ENCODE measurements at places on chromosomes 1 and 21. TPM values are rescaled to one million over a fixed set of nuclear protein-coding genes. Genes with fewer than 3 reads are reported as not detected.

TAL1 gene
- not detected for total RNA-seq

DCDC2B gene
- not detected for total RNA-seq

DNA sequence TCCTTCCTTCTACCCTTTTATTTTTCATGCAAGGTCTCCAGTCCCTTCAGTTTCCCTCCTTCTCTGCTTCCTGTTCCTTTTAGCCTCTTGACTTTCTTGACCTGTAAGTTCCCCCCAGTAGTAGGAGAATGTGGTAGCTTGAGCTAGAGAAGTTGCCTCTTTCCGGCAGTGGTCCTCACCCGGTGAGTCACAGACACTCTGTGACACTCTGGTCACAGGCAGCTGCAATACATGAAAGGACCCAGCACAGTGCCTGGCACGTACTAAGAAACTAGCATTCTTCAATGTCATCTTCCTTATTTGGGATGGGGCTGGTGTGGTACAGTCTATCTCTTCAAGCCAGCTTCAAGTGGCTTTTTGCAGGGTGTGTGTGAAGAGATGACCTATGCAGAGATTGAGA is 16.0 kb downstream of the PFKFB2 start:
- no peak overlapping the region for H3K4me3 ChIP-seq
- DNase-seq = no peak
- H3K4me1 ChIP-seq = peaks cover 24% of the 10 kb centered on the region
- peaks cover 4% of the 10 kb centered on the region for H3K36me3 ChIP-seq

- H3K4me3 ChIP-seq = no peak overlapping the region
- no peak for DNase-seq
- no peak overlapping the region for H3K27ac ChIP-seq
- H3K4me1 ChIP-seq = peaks cover 1% of the 10 kb centered on the region
- H3K27me3 ChIP-seq = no peaks in the 10 kb centered on the region
- peaks cover 37% of the 10 kb centered on the region for H3K36me3 ChIP-seq
These were observed 28.4 kb downstream of the PARK7 start for GRCh38 chr1:7989762-7990428.

RRAGC gene
- total RNA-seq = 11.0 TPM

- H3K4me3 ChIP-seq = no peak overlapping the region
- no peaks in the 10 kb centered on the region for H3K4me1 ChIP-seq
- no peaks in the 10 kb centered on the region for H3K36me3 ChIP-seq
- H3K27ac ChIP-seq = no peak overlapping the region
- no peaks in the 10 kb centered on the region for H3K27me3 ChIP-seq
These were observed 301.1 kb upstream of the KAZN start for GRCh38 chr1:14297356-14297755.

DNA sequence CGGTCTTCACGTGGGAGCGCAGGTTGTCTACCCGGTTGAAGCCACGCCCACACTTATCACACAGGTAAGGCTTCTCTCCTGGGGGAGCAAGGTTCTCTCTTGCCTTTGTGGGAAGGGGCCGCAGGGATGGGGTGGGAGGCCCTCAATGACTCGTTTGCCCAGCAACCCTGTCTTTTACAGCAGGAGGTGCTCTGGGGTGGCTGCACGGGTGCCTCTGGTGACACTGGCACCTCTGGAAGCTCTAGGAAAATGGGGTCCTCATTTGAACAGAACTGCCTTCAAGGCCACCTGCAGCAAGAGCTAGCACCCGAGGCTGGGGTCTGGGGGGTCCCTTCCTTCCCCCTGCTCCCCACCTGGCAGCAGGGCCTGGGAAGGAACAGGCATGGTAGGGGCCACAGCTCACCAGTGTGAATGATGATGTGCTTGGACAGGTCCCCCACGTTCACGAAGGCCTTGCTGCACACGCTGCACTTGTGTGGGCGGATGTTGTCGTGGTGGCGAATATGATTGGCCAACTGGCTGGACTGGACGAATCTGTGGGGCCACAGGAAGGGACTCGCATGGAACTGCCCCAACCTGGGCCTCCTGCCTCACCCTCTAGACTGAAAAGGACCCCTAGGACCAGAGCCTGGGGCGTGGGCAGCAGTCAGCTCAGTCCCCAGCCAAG is 33.1 kb downstream of the ZBTB17 start:
- no peak for DNase-seq
- no peaks in the 10 kb centered on the region for H3K27me3 ChIP-seq
- peaks cover 48% of the 10 kb centered on the region for H3K36me3 ChIP-seq
- peak overlapping the region; percentile 25 for H3K27ac ChIP-seq

CAPN8 gene
- not detected for total RNA-seq

GRCh38 chr1:116408193-116408592 is 35.1 kb downstream of the ATP1A1 start:
- H3K36me3 ChIP-seq = peaks cover 43% of the 10 kb centered on the region
- H3K4me1 ChIP-seq = peaks cover 10% of the 10 kb centered on the region
- H3K27me3 ChIP-seq = no peaks in the 10 kb centered on the region
- H3K27ac ChIP-seq = no peak overlapping the region
- DNase-seq = no peak
- no peak overlapping the region for H3K4me3 ChIP-seq

CASQ1 gene
- total RNA-seq = not detected

LAX1 gene
- 13.4 TPM for total RNA-seq

- peaks cover 10% of the 10 kb centered on the region for H3K27me3 ChIP-seq
- H3K4me1 ChIP-seq = peaks cover 17% of the 10 kb centered on the region
- H3K27ac ChIP-seq = no peak within 1 kb of the TSS
- peak within 1 kb of the TSS; percentile 34 for H3K4me3 ChIP-seq
- peaks cover 40% of the 10 kb centered on the region for H3K36me3 ChIP-seq
These were observed at the start of the genes FAM229A and TSSK3 for GRCh38 chr1:32362474-32363313. Gene FAM229A, minus strand, starts transcription at chr1:32362485. Its CDS starts 394 bp downstream, at chr1:32362091. Gene TSSK3, plus strand, starts transcription at chr1:32362539. Its CDS starts 163 bp downstream, at chr1:32362702.

CHD5 gene
- total RNA-seq = 0.59 TPM

DNA sequence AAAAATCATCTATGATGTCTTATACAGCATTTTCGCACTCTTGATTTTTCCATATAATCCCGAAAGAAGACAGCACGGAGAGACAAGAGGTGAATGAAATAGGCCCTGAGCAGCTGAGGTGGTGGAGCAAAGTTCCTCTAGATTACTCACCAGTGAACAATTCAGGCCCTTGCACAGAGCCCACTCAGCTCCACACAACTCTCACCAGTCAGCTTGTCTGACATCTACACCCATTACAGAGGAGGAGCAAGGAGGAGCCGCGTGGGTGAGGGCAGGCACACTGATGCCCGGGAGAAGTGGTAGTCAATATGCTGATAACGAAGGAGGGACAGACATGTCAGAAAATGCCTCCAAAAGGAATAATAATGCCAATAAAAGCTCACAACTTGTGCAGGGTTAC is 59.9 kb downstream of the DNM3 start:
- H3K4me3 ChIP-seq = no peak overlapping the region
- peaks cover 2% of the 10 kb centered on the region for H3K4me1 ChIP-seq
- H3K36me3 ChIP-seq = no peaks in the 10 kb centered on the region
- H3K27ac ChIP-seq = no peak overlapping the region

DNA sequence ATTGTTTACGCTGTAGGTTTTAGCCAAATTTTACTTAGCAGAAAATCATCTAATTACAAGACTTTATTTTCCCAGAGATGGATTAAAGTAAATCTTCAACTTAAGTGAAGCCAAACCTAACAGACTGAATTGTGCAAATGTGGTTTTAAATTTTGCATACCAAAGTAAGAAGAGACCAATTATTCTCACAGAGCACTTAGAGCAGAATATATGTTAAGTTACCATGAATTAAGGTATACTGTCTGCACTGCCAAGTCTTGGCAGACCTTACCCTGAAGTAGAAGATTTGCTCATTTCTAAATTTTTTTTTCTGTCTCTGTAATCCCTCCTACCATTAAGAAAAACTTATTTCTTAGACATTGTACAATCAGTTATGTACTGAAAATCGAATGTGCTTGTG is 24.1 kb downstream of the MRPS6 start:
- H3K27me3 ChIP-seq = no peaks in the 10 kb centered on the region
- no peak for DNase-seq
- peaks cover 91% of the 10 kb centered on the region for H3K36me3 ChIP-seq
- no peak overlapping the region for H3K4me3 ChIP-seq

DNA sequence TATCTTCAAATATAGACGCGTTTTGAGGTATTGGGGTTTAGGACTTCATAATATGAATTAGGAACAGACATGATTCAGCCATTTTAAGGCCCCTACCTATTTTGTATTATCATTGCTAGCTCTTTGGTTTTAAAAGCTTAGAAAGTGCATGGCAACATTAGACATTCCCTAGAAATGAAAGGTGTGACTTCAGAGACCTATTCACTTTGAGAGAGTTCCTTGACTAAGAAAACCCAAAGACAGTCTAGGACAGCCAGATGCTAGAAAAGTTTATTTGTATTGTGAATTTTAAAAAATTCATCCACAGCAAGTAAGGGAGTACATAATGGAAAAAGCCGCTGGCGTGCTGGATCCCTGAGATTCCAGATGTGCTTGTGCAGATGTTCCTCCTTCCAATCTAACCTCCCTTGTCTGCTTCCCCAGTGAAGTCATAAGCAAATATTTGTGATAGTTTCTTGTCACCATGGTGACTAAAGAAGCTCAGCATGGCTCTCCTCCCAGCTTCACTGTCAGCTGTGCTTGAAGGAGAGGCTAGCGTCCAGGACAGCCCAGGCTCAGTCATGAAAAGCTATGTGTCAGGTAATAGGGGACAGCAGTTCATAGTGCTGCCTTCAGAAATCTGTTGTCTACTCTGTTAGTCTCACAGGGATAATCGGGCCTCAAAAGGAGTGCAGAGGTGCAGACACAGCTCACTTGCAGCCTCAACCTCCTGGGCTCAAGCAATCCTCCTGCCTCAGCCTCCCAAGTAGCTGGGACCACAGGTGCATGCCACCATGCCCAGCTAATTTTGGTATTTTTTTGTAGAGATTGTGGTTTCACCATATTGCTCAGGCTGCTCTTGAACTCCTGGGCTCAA is 34.8 kb downstream of the KPNA6 start:
- no peak for DNase-seq
- no peak overlapping the region for H3K4me3 ChIP-seq
- H3K27me3 ChIP-seq = no peaks in the 10 kb centered on the region
- H3K4me1 ChIP-seq = peaks cover 34% of the 10 kb centered on the region
- H3K27ac ChIP-seq = peak overlapping the region; percentile 36

ARHGAP29 gene
- not detected for total RNA-seq

SPAG17 gene
- not detected for total RNA-seq

TFF2 gene
- total RNA-seq = not detected

- no peak overlapping the region for H3K27ac ChIP-seq
- peak; percentile 83 for DNase-seq
These were observed 569 bp upstream of the WARS2 start for GRCh38 chr1:119141020-119141424.

COL11A1 gene
- not detected for total RNA-seq

WNT3A gene
- total RNA-seq = not detected

LORICRIN gene
- not detected for total RNA-seq

GRCh38 chr1:8133190-8133589 is 107.1 kb upstream of the ERRFI1 start:
- H3K27ac ChIP-seq = no peak overlapping the region
- no peak for DNase-seq
- H3K36me3 ChIP-seq = no peaks in the 10 kb centered on the region
- peaks cover 3% of the 10 kb centered on the region for H3K4me1 ChIP-seq

DNA sequence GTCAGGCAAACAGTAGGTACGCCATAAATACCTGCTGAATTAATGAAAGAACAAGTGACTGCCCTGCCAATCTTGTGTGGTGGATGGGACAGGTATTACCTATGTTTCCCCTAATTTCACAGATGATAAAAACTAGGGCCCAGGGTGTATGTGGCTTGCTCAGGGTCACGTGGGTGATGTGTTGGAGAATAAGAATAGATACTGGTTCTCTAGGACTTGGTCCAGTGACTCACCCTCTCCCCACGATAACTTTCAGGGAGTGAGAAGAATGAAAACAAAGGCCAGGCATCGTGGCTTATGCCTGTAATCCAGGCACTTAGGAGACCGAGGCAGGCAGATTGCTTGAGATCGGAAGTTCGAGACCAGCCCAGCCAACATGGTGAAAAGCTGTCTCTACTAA is 26.7 kb downstream of the SLC26A9 start:
- no peaks in the 10 kb centered on the region for H3K4me1 ChIP-seq
- peaks cover 13% of the 10 kb centered on the region for H3K27me3 ChIP-seq
- no peak overlapping the region for H3K27ac ChIP-seq
- H3K36me3 ChIP-seq = no peaks in the 10 kb centered on the region
- no peak overlapping the region for H3K4me3 ChIP-seq

GRCh38 chr1:70142075-70142474 is 63.3 kb downstream of the LRRC40 start:
- DNase-seq = no peak
- no peak overlapping the region for H3K27ac ChIP-seq
- H3K4me3 ChIP-seq = no peak overlapping the region
- peaks cover 2% of the 10 kb centered on the region for H3K36me3 ChIP-seq
- H3K4me1 ChIP-seq = no peaks in the 10 kb centered on the region
- H3K27me3 ChIP-seq = peaks cover 5% of the 10 kb centered on the region

- no peak overlapping the region for H3K4me3 ChIP-seq
- no peak overlapping the region for H3K27ac ChIP-seq
- DNase-seq = peak; percentile 70
- no peaks in the 10 kb centered on the region for H3K27me3 ChIP-seq
- peaks cover 38% of the 10 kb centered on the region for H3K36me3 ChIP-seq
These were observed 25.3 kb downstream of the SLC30A7 start for GRCh38 chr1:100921110-100921706.

NUF2 gene
- total RNA-seq = 41.9 TPM

GRCh38 chr21:37848721-37849490 is 67.4 kb downstream of the KCNJ6 start:
- no peaks in the 10 kb centered on the region for H3K4me1 ChIP-seq
- H3K27ac ChIP-seq = no peak overlapping the region
- H3K36me3 ChIP-seq = no peaks in the 10 kb centered on the region
- no peak for DNase-seq
- H3K4me3 ChIP-seq = no peak overlapping the region

GRCh38 chr1:185068341-185068740 is 23.0 kb downstream of the RNF2 start:
- peaks cover 8% of the 10 kb centered on the region for H3K36me3 ChIP-seq
- no peaks in the 10 kb centered on the region for H3K27me3 ChIP-seq
- no peak for DNase-seq
- no peak overlapping the region for H3K4me3 ChIP-seq

DNA sequence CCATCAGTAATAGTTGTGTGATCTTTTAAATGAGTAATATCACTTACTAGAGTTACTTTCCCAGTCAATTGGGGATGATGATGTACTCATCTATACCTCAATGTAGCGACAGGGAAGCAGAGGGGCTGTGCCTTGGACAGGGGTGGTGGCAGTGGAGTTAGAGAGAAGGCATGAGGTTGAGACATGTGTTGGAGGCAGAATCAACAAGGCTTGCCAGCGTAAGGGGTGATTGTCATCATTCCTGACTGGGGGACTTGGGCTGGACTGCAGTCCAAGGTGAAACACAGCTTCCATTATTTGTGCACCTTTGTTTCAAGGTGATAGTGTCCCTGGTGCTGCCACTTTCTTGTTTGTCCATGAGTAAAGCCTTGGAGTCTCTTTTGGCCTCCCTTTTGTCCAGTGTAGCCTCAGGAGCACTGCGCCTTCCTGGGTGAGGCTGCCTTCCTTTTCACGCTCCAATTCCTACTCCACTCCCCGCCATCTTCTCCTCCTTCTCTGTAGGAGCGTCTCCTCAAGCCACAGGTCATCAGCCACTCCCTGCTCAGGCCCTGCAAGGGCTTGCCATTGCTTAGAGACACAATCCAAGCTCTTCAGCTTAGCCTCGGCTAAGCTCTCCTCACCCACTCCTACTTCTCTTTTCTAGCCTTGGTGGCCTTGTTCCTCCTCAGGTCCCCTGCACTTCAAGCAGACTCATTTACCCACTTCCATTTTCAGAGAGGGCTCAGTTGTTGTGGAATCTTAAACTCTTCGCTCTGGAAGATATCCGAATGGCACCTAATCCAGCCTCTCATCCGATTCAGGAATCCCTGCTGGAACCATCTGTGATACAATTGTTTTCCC is 77.6 kb upstream of the CD34 start:
- no peak for DNase-seq
- H3K4me3 ChIP-seq = no peak overlapping the region
- H3K36me3 ChIP-seq = no peaks in the 10 kb centered on the region
- no peak overlapping the region for H3K27ac ChIP-seq

GRCh38 chr1:212607913-212608391 is 609 bp upstream of the ATF3 start:
- H3K4me3 ChIP-seq = peak overlapping the region; percentile 90
- H3K4me1 ChIP-seq = peaks cover 47% of the 10 kb centered on the region
- peaks cover 41% of the 10 kb centered on the region for H3K27me3 ChIP-seq
- no peak for DNase-seq

NECTIN4 gene
- not detected for total RNA-seq
